ENCODE measurements at places on chromosomes 1 and 21. TPM values are rescaled to one million over a fixed set of nuclear protein-coding genes. Genes with fewer than 3 reads are reported as not detected.

ANGPTL1 gene
- not detected for total RNA-seq

DNA sequence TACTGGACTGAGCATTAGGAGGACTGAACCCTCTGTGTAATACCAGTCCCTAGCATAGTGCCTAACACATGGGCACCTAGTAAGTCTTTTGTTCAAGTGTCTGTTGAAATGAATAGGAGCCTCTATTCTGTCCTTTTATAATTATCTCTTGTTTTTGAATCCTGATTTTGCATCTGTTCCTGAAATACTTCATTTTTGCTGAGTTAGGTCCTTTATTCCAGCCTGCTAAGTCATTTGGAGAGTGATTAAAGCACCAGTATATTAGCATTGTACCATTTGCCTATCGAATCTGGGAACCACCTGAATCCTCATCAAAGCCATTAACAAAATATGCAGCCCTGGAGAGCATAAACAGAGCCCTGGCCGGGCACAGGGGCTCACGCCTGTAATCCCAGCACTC is 32.3 kb downstream of the YARS1 start:
- H3K27me3 ChIP-seq = no peaks in the 10 kb centered on the region
- peaks cover 61% of the 10 kb centered on the region for H3K36me3 ChIP-seq
- H3K4me1 ChIP-seq = no peaks in the 10 kb centered on the region
- no peak overlapping the region for H3K4me3 ChIP-seq
- no peak for DNase-seq

DCAF6 gene
- 20.6 TPM for total RNA-seq

GRCh38 chr1:2322581-2323211 is 68.7 kb downstream of the MORN1 start:
- DNase-seq = no peak
- no peak overlapping the region for H3K4me3 ChIP-seq
- H3K27ac ChIP-seq = no peak overlapping the region

GRCh38 chr1:41232305-41232704 is 9.8 kb downstream of the SCMH1 start:
- peaks cover 3% of the 10 kb centered on the region for H3K36me3 ChIP-seq
- no peaks in the 10 kb centered on the region for H3K4me1 ChIP-seq
- H3K27me3 ChIP-seq = no peaks in the 10 kb centered on the region
- H3K27ac ChIP-seq = no peak overlapping the region
- DNase-seq = no peak

BCL2L15 gene
- 0.40 TPM for total RNA-seq

- no peaks in the 10 kb centered on the region for H3K36me3 ChIP-seq
- no peak overlapping the region for H3K27ac ChIP-seq
- DNase-seq = no peak
- H3K4me3 ChIP-seq = peak overlapping the region; percentile 21
Observed at GRCh38 chr1:6447016-6447817, 18.8 kb downstream of the TNFRSF25 start.

- H3K27ac ChIP-seq = peak overlapping the region; percentile 6
- H3K36me3 ChIP-seq = peaks cover 48% of the 10 kb centered on the region
- H3K4me1 ChIP-seq = peaks cover 25% of the 10 kb centered on the region
- no peaks in the 10 kb centered on the region for H3K27me3 ChIP-seq
Observed at GRCh38 chr21:44374601-44375280, 21.3 kb downstream of the TRPM2 start.

GRCh38 chr1:239951511-239952140 is 140.1 kb upstream of the FMN2 start:
- no peaks in the 10 kb centered on the region for H3K4me1 ChIP-seq
- DNase-seq = peak; percentile 83
- H3K27ac ChIP-seq = no peak overlapping the region
- no peaks in the 10 kb centered on the region for H3K36me3 ChIP-seq

RGS18 gene
- total RNA-seq = not detected

- no peaks in the 10 kb centered on the region for H3K36me3 ChIP-seq
- no peaks in the 10 kb centered on the region for H3K27me3 ChIP-seq
- DNase-seq = no peak
Observed at GRCh38 chr1:103341377-103341880, 184.1 kb upstream of the RNPC3 start.

LPGAT1 gene
- total RNA-seq = 35.6 TPM

- H3K4me1 ChIP-seq = peaks cover 67% of the 10 kb centered on the region
- H3K4me3 ChIP-seq = peak overlapping the region; percentile 87
Observed at GRCh38 chr1:23527900-23528249, 3.2 kb downstream of the E2F2 start.

- no peak overlapping the region for H3K4me3 ChIP-seq
- DNase-seq = no peak
- H3K27ac ChIP-seq = no peak overlapping the region
- no peaks in the 10 kb centered on the region for H3K36me3 ChIP-seq
Observed at GRCh38 chr1:177301425-177302124, 130.8 kb downstream of the BRINP2 start.

GRCh38 chr1:147202576-147202975 is 22.6 kb downstream of the FMO5 start:
- no peaks in the 10 kb centered on the region for H3K27me3 ChIP-seq
- no peak for DNase-seq
- H3K4me3 ChIP-seq = no peak overlapping the region
- peaks cover 3% of the 10 kb centered on the region for H3K4me1 ChIP-seq
- no peak overlapping the region for H3K27ac ChIP-seq
- no peaks in the 10 kb centered on the region for H3K36me3 ChIP-seq

COL16A1 gene
- not detected for total RNA-seq

GRCh38 chr1:41853907-41854306 is 64.8 kb downstream of the HIVEP3 start:
- peaks cover 28% of the 10 kb centered on the region for H3K4me1 ChIP-seq
- no peak overlapping the region for H3K27ac ChIP-seq

FAM72D gene
- total RNA-seq = 7.5 TPM

ATP1A2 gene
- total RNA-seq = not detected

DNA sequence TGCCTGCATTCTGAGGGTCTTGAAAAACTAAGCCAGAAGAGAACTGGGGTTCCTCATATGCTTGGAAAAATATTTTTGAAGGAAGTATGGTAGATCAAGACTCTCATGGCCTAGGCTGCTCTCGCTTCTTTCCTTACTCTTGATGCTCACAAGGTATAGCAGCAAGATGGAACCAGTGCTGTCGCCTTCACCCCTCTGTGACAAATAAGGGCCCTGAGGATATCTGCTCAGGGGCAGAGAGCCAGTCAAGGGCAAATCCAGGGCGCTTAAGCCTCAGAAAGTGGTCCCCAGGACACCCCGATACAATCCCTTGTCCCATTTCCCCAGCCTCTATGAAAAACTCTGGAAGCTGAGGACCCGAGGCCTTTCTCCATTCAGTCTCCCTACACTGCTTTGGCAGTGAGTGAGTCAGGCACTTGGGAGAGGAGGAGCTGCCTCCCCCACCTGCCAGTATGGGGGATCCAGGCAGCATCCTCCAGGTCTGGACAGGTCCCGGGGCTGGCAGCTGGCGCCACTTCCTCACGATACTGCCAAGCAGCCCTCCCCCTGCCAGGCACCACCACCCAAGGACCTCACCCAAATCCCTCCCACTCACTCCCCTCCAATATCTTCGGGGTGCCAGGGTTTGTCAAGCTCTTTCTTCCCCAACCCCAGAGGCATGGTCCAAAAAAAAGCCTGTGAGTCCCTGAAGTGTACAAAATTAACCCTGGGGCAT is 1.3 kb downstream of the IGSF9 start:
- H3K27me3 ChIP-seq = peaks cover 63% of the 10 kb centered on the region
- H3K27ac ChIP-seq = no peak overlapping the region
- no peak for DNase-seq
- peaks cover 6% of the 10 kb centered on the region for H3K4me1 ChIP-seq

CD53 gene
- total RNA-seq = 185 TPM

SSBP3 gene
- total RNA-seq = 87.9 TPM

- no peak for DNase-seq
- H3K4me3 ChIP-seq = no peak overlapping the region
- no peaks in the 10 kb centered on the region for H3K4me1 ChIP-seq
- no peak overlapping the region for H3K27ac ChIP-seq
- peaks cover 2% of the 10 kb centered on the region for H3K27me3 ChIP-seq
- H3K36me3 ChIP-seq = no peaks in the 10 kb centered on the region
Observed at GRCh38 chr1:76124196-76124595, 49.6 kb downstream of the ST6GALNAC3 start.

BGLAP gene
- total RNA-seq = 1.9 TPM

EXTL1 gene
- total RNA-seq = not detected

- peaks cover 20% of the 10 kb centered on the region for H3K4me1 ChIP-seq
- peak within 1 kb of the TSS; percentile 89 for H3K4me3 ChIP-seq
- peaks cover 42% of the 10 kb centered on the region for H3K27me3 ChIP-seq
- DNase-seq = peak; percentile 74
- H3K27ac ChIP-seq = peak within 1 kb of the TSS; percentile 72
- no peaks in the 10 kb centered on the region for H3K36me3 ChIP-seq
Observed at GRCh38 chr1:156705321-156705917, at the start of gene CRABP2. Gene CRABP2 (minus strand): TSS chr1:156705583. CDS start chr1:156705446, 137 bp downstream.

- no peak for DNase-seq
- H3K27ac ChIP-seq = no peak overlapping the region
- no peak overlapping the region for H3K4me3 ChIP-seq
Observed at GRCh38 chr1:229896306-229896705, 170.7 kb upstream of the GALNT2 start.

DNA sequence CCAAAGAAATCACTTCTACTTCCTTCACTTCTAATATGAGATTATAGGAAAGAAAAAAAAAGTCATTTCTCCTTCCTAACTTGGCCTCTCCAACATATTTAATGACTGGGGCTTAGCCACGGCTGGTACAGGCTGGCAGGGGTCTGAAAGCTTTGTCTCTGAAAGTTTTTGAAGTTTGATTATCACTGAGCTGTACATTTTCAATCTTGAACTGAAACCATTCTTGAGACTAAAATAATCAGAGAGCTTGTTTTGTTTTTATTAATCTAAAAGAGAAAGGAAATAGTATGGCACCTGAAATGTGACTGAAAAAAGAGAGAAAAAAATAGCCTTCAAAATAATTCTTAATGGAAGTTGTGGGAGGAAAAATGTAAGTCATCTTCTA is 3.8 kb upstream of the KRTAP19-8 start:
- H3K36me3 ChIP-seq = no peaks in the 10 kb centered on the region
- H3K27me3 ChIP-seq = peaks cover 18% of the 10 kb centered on the region
- H3K4me3 ChIP-seq = no peak overlapping the region
- no peak overlapping the region for H3K27ac ChIP-seq
- DNase-seq = no peak

RBM11 gene
- total RNA-seq = 1.4 TPM

- no peak overlapping the region for H3K27ac ChIP-seq
- DNase-seq = no peak
- no peak overlapping the region for H3K4me3 ChIP-seq
- no peaks in the 10 kb centered on the region for H3K4me1 ChIP-seq
- no peaks in the 10 kb centered on the region for H3K36me3 ChIP-seq
Observed at GRCh38 chr1:115461526-115461925, 123.5 kb upstream of the NGF start.

GRCh38 chr1:181208967-181209366 is 120.5 kb downstream of the IER5 start:
- H3K4me3 ChIP-seq = no peak overlapping the region
- no peaks in the 10 kb centered on the region for H3K36me3 ChIP-seq
- no peak overlapping the region for H3K27ac ChIP-seq
- DNase-seq = no peak
- H3K4me1 ChIP-seq = no peaks in the 10 kb centered on the region
- peaks cover 22% of the 10 kb centered on the region for H3K27me3 ChIP-seq

ASTN1 gene
- total RNA-seq = not detected

GRCh38 chr1:46412893-46413595 is 18.9 kb downstream of the FAAH start:
- DNase-seq = no peak
- H3K36me3 ChIP-seq = no peaks in the 10 kb centered on the region
- H3K4me1 ChIP-seq = no peaks in the 10 kb centered on the region
- no peak overlapping the region for H3K27ac ChIP-seq
- no peaks in the 10 kb centered on the region for H3K27me3 ChIP-seq
- no peak overlapping the region for H3K4me3 ChIP-seq

DNA sequence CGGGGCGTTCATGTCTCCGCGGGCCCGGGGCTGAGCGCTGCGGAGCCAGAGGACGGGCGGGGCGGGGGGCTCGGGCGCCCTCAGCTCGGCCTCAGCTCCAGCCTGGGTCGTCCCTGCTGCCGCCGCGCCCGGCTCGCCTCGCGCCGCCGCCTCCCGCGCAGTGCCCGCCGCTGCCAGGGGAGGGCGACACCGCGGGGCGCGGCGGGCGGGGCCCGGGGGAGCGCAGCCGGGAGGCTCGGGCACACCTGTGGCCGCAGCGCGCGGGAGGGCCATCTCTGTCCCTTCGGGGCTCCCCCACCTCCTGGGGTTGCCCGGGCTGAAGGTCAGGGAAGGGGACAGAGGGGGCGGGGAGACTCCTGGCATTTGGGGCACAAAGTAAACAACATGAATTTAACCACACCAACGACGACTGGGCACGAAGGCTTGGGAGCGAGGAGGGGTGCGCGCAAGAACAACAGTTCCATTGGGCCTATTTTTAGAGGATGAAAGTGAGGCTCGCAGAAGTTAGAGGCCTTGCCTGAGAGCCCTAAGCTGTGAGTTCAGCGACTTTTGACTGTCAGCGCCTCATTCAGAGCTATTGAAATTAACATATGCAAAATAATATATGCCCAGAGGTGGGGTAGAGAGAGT is at the start of gene FAM131C:
Gene FAM131C (minus strand): TSS at position 162 of the 630 bp plus-strand sequence. CDS start 209 bp downstream, outside the sequence.
- H3K36me3 ChIP-seq = no peaks in the 10 kb centered on the region
- H3K27me3 ChIP-seq = peaks cover 22% of the 10 kb centered on the region
- peak within 1 kb of the TSS; percentile 78 for H3K4me3 ChIP-seq
- peak; percentile 84 for DNase-seq
- H3K4me1 ChIP-seq = peaks cover 19% of the 10 kb centered on the region

ARHGEF11 gene
- total RNA-seq = 3.1 TPM

TIAM1 gene
- total RNA-seq = 105 TPM

- peak overlapping the region; percentile 99 for H3K4me3 ChIP-seq
- peaks cover 28% of the 10 kb centered on the region for H3K36me3 ChIP-seq
- DNase-seq = no peak
- H3K4me1 ChIP-seq = peaks cover 51% of the 10 kb centered on the region
- peaks cover 2% of the 10 kb centered on the region for H3K27me3 ChIP-seq
Observed at GRCh38 chr1:114756949-114757454, 782 bp downstream of the CSDE1 start.
